ENCODE measurements at places on chromosomes 4 and X.

DNA sequence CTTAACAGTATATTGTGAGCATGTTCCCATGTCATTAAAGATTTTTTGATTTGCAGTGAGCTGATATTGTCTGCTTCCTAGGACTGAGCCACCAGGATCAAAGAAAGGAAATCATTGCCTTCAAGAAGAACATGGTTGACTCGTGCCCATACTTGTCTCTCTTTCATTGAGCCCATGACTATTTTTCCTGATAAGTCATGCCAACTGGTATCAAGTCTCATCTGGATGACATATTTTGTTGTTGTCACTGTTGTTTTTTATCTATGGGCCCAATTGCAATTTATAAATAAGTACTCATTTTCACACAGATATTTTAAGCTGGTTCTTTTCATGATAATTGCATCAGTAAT, 10.2 kb upstream of the RHOH start:
- DNase-seq, result no peak

DNA sequence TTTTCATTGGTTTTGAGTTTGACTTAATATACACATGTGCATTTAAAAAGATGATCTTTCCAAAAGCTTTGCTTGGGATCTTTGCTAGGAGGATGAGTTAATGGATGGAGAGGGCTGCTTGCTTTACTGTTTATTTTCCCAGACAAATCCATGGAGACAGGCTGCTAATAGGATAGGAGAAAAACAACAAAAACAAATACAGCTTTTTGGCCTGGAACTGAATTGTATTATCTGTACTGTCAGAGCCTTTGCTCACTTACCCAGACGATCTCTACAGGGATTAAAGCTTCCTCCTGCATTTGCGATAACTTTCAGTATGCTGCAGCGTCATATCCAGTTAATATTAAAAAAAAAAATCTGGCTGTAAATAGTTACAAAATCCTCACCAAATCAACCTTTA, 190.8 kb upstream of the NUDT6 start:
- DNase-seq, result no peak

DNA sequence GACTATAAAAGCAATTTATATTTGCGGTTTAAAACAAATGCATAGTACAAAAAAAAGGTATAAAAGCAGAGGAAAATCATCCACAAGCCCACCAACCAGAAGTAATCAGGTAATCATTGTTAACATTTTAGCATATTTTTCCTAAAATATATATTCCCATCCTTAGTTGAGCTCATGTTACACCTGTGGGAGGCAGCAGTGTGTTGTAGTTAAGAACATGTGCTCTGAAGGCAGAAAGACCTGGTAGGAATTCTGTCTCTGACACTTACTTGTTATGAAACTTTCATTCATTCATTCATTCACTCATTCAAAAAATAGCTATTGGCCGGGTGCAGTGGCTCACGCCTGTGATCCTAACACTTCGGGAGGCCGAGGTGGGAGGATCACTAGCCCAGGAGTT, 15.4 kb upstream of the CDKL5 start:
- DNase-seq, result no peak

DNA sequence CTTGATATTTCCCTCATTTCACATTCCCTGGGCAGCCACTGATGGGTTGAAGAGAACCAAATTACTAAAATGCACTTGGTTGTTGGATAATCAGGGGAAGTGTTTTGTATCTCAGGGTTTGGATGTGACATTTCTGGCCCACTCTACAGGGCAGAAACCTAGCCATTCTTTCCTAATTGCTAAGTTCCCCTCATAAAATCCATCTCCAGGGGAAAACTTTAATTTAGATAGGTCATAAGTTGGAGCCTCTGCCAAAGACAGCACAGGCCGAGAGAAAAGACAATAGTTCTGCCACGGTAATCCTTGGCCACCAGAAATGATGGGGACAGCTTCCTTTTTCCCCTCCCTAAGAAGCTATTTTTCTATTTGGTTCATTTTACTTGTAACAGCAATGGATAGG, 192.7 kb upstream of the C1QTNF7 start:
- no peak for DNase-seq

- DNase-seq, result no peak
These were observed 24.0 kb downstream of the RASGEF1B start for GRCh38 chr4:81447566-81448229.

GRCh38 chr4:188372829-188373228, 233.6 kb downstream of the TRIML1 start:
- DNase-seq, result peak; percentile 25

DNA sequence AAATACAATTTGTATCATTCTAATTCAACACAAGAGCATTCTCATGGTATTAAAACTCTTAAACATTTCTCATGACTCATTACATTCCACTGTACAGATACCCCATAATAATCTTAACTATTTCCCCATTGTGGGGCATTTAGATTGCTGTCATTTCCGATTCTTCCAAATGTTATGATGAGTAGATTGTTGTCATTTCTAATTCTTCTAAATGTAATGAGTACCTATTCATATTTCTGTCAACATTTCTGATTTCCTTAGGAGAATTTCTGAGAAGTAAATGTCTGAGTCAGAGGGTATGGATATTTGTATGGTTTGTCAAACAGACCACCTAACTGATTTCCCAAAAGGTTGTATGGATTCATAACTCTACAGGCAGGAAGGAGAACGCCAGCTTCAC, 8.3 kb downstream of the S100G start:
- DNase-seq, result no peak

- DNase-seq, result no peak
These were observed 24.6 kb downstream of the GPC4 start for GRCh38 chrX:133390676-133391075.

DNA sequence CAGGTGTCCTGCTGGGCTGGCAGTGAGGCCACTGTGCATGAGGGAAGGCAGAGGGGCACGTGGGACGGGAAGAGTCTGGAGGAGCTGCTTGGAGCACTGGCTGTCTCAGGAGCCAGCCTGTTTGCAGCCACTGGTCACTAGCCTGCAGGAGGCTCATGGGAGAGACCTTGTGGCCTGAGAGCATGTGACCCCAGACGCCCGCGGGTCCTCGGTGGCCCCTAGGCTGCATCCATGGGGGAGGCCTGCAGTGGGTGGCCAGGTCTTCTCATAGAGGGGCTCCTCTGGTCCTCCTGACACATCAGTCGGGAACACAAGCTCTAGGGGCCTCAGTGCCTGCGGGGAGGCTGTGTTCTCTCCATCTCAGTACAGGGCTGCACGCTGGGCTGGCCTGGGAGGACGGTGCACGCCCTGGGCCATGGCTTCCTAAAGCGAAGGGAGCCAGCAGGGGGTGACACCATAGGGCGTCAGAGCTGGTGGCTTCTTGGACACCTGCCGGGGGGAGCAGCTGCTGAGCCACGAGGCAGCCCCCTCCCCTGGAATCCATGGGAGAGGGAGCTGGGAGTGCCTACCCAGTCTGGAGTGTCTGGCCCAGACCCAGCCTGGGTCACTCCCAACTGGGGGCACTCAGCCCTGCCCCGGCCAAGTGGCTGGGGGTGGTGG, 12.3 kb downstream of the NAT8L start:
- DNase-seq, result no peak

DNA sequence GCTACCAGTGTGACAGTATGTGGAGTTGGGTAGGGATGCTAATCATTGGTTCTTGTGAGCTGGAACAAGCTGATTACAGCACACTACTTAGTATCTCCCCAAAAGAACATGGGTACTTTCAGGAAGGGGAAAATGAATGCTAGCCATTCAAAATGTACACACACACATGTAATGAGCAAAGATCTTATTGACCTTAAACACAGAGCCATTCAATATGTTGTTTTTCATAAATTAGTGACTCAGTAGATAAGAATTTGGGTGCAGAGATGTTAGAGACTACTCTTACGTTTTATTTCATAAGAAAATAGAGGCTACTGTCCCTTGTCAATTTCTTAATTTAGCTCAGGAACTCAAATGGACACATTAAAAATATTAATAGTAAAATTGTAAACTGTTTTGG, 509.5 kb upstream of the ATOH1 start:
- DNase-seq, result no peak

DNA sequence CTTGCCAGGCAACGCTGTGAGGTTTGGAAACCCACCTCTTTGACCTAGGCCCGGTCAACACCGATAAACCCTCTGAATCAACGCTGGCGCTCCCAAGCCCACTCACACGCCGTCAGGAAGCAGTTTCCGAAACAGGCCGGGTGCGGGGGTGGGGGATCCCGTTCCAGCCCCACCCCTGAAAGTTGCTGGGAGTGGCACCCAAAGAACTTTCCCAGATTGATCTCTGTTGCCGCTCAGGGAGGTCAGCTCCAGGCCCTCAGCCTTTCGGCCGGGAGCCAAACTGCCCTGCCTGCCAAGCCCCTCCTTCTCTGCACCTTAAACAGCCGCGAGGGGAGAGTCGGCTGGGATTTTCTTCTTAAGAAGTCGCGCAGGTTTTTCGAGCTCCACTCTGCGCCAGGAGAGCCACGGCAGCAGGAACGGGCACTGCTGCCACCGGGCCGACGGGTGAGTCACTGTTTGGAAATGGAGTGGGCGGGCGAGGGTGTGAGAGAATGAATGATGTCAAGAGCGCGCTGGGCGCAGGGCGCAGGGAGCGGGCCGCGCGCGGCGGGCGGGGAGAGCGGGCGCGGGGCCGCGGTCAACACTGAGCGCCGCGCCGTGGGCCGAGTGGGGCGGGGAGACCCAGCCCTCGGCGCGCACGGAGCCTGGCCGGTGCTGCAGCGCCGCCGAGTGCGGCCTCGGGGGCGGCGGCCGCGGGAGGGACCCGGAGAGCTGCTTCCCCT, at the start of gene SGMS2:
Gene SGMS2, plus strand, starts transcription at position 583 of the 722 bp plus-strand sequence. CDS start 70,622 bp downstream, outside the sequence.
- DNase-seq, result peak; percentile 55

Measured in HepG2 (cell line).